Activated naive CD4-positive, alpha-beta T cell (primary cell): ENCODE measurements at places on chromosomes 12 and 14.

GRCh38 chr14:20468764-20469241, 403 bp upstream of the PNP start:
- DNase-seq, result no peak

- DNase-seq, result no peak
Measured at GRCh38 chr12:5971194-5971850, 26.3 kb upstream of the ANO2 start.

DNA sequence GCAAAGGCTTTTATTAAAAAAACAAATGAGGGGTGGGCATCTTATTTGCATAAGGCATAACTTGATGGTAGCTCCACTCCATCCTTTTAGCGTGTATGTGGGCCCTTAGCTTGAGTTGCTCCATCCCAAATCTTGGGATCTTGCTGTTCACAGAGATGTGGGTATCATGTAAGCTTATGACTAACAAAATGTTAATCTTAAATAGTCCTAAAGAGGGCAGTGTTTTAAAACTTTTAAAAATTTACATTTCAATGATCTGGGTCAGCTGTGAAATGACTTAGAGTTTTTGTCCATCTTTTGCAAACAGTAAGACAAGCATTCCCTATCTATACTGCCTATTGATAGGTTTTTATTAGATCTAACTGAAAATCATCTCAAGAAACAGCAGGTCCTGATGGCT, 86.0 kb downstream of the SLCO1A2 start:
- no peak for DNase-seq

- no peak for DNase-seq
Measured at GRCh38 chr12:77407931-77408330, 342.6 kb upstream of the E2F7 start.

GRCh38 chr14:74148705-74149104, 63.9 kb downstream of the LIN52 start:
- DNase-seq, result no peak

DNA sequence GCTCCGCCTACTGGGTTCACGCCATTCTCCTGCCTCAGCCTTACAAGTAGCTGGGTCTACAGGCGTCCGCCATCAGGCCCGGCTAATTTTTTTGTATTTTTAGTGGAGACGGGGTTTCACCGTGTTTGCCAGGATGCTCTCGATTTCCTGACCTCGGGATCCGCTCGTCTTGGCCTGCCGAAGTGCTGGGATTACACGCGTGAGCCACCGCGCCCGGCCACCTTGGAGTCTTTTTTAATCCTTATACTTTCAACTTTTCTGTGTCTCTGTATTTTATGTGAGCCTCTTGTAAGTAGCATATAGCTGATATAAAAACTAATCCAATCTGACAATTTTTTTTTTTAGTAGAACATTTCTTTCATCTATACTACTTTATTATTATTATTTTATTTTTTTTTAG, 15.6 kb downstream of the HSD17B6 start:
- no peak for DNase-seq

DNA sequence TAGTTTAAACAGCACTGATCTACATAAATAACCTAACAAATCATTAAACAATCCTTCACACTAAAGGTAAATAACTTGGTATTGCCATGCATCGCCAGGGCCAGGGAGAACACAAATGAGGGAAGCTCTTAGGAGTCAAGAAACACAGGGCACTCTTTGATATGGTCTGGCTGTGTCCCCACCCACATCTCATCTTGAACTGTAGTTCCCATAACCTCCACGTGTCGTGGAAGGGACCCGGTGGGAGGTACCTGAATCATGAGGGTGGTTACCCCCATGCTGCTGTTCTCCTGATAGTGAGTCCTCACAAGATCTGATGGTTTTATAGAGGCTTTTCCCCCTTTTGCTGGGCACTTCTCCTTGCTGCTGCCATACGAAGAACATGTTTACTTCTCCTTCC, 17.3 kb downstream of the TMEM132D start:
- DNase-seq, result no peak

- no peak for DNase-seq
Measured at GRCh38 chr12:89384050-89384758, 31.9 kb upstream of the DUSP6 start.

- no peak for DNase-seq
Measured at GRCh38 chr12:18752280-18752920, 14.5 kb downstream of the CAPZA3 start.

- DNase-seq, result no peak
Measured at GRCh38 chr14:63421226-63421625, 102.5 kb upstream of the GPHB5 start.

- no peak for DNase-seq
Measured at GRCh38 chr14:77043177-77043983, 14.9 kb upstream of the IRF2BPL start.

DNA sequence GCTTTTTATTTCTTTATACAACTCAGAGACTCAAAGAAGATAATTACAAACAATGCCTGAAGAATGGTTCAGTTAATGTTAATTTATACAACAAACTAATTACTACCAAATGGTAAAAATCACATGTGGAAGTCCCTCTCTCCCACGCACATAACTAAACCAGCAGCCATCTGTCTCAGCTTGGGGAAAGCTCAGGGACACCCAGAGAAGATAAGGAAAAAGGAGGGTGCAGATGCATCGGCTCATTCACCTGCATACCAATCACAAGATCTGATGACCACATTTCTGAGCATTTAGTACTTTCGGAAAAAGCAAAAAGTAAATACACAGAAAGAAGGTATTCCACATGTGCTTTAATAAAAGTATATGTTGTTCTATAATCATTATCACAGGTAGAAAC, 136.3 kb downstream of the SOX5 start:
- no peak for DNase-seq

DNA sequence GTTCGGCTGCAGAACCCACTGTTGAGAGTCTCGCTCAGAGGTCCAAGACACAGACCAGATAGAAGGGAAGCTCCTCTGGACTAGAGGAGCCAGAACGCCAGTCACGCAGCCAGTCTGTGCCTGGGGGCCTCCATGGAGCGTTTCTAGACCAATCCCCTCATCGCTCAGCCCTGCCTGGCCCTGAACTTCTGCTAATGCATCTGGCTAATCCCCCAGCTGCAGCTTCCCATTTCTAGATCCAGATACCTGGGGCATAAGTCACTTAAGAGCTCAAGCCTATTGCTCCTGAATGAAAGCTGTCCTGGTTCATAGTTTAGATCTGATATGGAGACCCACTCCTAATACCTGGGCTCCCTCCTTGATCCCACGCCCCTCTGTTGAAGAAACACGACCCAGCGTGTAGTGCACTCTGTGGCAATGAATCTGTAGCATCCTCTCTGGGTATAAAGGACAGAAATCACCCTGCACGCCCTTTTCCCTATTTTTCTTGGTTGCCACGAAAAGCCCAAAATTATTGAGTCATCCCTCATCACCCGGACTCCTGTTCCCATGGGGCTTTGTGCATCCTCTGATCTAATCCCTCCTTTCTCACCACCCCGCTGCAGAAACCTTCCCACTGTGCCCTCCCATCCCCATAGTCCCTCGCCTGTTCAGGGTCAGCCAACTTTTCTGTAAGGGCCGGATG, 341.6 kb upstream of the FKBP4 start:
- no peak for DNase-seq

DNA sequence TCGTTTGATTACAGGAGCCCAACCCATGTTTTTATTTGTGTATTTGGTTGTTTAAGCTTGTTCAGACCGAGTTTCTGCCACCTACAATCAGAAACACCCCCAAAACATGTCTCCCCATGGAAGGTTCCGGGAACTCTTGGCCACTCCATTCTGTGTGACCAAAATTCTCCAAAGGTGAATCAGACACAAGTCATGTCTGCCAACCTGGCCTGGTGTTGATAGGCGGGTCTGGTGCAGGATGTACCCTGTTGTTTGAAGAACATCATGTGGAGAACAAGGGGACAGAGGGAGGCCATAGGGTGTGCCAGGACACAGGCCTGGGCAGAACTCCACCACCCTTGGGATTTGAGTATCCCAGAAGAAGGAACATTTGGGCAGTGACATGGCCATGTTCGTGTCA, 147.1 kb upstream of the MYL2 start:
- DNase-seq, result no peak

DNA sequence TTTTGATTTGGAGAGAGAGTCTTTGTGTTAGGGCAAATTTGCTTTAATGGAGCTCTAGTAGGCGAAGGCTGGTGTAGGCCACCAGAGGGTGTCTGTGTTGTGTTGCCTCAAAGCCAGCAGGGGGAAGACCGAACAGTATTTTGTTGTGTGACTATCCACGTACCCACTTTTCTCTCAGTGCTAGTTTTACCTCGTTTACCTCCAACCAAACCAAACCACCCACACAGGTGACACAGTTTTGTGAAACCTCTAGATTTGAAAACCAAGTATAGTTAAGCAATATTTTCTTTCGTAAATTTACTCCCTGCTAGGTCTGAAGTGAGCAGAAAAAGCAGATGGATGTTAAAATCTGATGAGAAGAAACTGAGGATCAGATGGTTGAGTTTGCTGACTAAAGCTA, 36.3 kb upstream of the NPFF start:
- no peak for DNase-seq

- no peak for DNase-seq
Measured at GRCh38 chr14:87017335-87017734, 975.6 kb downstream of the GALC start.

DNA sequence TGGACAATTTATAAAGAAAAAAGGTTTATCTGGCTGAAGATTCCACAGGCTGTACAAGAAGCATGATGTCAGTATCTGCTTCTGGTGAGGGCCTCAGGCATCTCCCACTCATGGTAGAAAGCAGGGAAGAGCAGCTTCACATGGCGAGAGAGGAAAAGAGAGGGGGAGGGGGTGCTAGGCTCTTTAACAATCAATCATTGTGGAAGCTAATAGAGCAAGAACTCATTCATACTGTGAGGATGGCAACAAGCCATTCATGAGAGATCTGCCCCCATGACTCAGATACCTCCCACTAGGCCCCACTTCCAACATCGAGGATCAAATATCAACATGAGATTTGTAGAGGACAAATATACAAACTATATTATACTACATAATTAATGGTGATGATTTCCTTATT, 361.9 kb upstream of the FAR2 start:
- no peak for DNase-seq

DNA sequence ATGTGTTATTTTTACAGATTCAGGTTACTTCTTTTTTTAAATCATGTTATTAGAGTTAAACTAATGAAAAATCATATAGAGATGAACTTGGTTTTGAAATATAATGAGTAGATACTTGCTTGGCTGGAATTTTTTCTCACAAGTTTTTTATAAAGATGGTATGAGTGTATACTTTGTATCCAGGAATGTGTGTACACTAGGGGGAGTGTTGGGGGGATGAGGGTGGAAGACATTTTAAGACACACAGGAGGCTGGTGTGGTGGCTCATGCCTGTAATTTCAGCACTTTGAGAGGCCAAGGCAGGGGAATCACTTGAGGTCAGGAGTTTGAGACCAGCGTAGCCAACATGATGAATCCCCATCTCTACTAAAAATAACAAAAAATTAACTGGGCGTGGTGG, 23.2 kb downstream of the PPM1A start:
- DNase-seq, result no peak

- DNase-seq, result no peak
Measured at GRCh38 chr12:90854136-90854689, 100.8 kb downstream of the CCER1 start.

- DNase-seq, result peak; percentile 34
Measured at GRCh38 chr14:99605299-99605961, 1.4 kb upstream of the CCDC85C start.

- DNase-seq, result no peak
Measured at GRCh38 chr12:25817166-25817565, 141.3 kb upstream of the RASSF8 start.

DNA sequence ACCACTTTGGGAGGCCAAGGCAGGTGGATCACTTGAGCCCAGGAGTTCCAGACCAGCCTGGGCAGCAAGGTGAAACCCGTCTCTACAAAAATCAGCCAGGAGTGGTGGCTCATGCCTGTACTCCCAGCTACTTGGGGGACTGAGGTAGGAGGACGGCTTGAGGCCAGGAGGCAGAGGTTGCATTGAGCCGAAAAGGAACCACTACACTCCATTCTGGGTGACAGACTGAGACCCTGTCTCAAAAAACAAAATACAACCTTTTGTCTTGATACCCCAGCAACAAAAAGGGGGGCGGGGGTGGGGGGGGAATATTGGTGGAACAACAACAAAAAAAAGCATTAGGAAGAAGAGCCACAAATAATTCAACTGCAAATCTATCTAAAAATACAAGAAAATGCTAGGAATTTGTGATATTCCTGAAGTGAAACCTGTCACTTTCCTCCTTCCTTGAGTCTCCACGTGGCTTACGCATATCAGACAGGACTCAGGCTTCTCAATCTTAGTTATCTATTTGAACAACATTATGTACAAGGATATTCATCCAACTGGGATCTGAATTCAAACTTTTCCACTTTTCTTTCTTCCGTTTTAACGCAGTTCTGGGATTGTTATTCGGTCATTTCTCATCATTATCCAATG, 1.3 kb downstream of the R3HDM2 start:
- no peak for DNase-seq

GRCh38 chr12:111102102-111102739, 181.8 kb upstream of the MYL2 start:
- DNase-seq, result no peak

DNA sequence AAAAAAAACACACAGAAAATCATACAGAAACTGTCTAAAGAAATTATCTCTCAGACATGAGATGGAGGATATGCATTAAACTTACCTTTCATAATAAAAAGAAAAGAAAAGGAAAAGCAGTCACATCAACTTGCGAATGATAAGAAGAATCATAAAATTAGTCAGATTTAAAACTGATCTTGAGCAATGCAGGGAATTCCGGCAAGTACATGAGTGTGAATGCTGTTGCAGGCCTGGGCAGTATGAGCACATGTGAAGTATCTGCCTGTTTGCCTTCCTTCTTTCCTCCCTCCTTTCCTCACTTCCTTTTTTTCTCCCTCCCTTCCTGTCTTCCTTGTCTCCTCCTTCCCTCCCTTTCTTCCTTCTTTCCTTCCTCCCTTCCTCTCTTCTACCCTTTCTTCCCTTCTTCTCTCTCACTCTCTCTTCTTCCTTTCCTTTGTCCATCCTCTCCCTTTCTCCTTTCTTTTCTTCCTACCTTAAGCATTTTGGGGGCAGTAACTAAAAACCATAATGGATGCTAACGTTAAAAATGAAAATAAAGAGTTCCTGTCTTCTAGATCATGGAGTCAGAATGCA, 38.5 kb upstream of the SLC6A15 start:
- no peak for DNase-seq

GRCh38 chr12:52209321-52209720, 17.5 kb upstream of the KRT80 start:
- no peak for DNase-seq

GRCh38 chr14:103855734-103856095, 8.3 kb upstream of the PPP1R13B start:
- no peak for DNase-seq

DNA sequence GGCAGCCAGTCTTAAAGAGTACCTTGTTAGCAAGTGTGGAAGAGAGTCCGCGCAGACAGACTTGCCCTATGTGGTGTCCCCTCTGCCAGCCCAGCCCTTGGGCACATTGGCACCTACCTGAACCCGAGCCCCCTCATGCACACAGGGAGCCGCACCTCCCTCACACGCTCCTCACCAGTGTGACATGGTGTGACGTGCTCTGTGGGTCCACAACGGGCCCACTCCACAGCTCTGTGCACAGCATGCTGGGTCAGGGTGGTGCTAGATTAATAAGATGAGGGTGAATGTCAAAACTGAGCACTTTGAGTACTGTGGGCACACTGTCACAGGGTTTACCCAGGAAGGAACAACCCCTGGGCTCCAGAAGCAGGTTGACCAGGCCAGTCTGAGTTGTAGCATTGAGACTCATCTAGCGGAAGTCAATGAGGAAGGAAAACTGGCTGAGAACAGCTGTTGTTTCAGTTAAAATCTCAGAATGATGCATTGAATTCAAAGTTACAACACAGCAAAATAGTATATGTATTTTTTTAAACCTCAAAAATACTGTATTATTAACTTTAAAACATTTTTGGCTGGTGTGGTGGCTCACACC, 53.4 kb upstream of the AMN start:
- no peak for DNase-seq
